AG04450 (cell line): ENCODE measurements at places on chromosomes 4 and X.

DNA sequence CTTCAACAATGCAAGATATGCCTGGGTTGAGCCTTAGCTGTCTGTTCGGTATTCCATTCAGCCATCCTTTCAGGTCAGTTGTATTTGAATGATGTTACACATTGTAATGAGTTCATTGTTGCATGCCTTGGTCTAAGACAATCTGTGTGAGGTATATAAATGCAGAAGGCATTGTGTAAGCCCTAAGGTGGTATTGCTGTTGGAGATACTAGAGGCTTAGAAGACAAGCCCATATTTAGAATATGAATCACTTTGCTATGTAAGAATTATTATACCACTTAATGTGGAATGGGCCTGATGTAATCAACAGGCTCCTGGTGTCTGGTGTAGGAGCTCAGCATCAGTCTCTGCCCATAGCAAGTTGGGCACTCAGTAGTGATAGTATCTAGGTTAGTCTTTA, 473.4 kb upstream of the GNPDA2 start:
- no peak for DNase-seq

- DNase-seq = no peak
Measured at GRCh38 chr4:136927172-136927571, 605.1 kb downstream of the PCDH18 start.

GRCh38 chr4:110270492-110271197, 72.2 kb upstream of the ELOVL6 start:
- DNase-seq = peak; percentile 23

DNA sequence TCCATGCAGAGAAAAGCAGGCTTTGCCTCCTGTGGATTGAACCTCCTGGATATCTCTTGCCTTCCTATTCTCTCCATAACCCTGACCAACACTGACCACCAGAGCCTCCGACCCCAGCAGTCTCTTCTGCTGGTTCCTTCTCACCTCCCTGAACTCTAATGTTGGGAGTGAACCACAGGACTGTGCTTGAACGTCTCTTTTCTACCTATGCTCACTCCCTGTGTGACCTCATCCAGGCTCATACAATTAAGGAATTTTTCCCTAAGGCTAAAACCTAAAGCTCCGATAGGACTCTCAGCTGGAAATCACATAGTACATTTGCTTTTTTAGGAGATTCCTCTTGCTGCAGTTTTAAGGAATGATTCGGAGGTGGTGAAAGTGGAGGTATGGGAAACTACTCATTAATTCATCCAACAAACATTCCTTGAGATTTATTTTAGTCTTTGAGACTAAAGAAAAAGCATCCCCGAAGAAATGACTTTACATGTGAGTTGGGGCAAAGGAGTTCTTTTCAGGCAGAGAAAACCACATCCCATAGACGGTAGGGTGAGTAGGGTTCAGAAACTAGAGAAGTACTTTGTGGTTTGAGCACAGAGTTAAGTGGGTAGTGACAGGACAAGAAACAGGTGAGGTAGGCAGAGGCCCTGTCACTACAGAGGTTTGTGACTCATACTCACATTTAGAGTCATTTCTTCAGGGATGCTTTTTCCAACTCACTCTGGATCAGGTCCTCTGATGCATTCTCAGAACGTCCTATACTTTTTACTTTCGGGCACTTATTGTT, 30.8 kb downstream of the NDNF start:
- no peak for DNase-seq

DNA sequence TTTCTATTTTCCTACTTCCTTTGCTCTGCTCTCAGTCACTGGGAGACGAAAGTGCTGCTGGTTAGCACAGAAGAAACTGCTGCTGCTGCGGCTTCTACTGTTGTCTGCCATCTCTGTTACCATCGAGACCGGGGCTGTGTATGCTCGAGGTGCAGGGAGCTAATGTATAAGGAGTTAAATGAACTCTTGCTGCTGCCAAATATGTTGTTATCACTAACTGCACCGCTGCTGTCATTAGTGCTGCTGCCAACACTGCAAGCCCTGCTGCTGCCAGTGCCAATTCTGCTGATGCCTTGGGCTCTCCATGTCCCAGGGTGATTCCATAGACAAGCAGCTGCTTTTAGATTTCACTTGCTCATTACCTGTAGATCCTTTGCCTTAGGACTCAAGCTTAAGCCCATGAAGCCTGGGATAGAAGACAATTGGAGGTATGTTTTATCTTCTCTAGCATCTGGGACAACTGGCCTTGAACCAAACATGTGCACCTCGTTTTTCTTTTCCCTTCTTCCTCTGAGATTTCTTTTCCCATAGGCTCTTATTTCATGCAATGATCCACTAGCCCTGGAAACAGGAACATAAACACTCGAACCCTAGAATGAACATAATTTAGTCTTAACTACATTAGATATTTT, 107.8 kb downstream of the CCSER1 start:
- DNase-seq = no peak

- no peak for DNase-seq
Measured at GRCh38 chr4:66930206-66930605, 615.1 kb downstream of the CENPC start.

- DNase-seq = no peak
Measured at GRCh38 chr4:20331642-20332041, 79.9 kb downstream of the SLIT2 start.

GRCh38 chr4:143473334-143474126, 40.0 kb upstream of the SMARCA5 start:
- no peak for DNase-seq

DNA sequence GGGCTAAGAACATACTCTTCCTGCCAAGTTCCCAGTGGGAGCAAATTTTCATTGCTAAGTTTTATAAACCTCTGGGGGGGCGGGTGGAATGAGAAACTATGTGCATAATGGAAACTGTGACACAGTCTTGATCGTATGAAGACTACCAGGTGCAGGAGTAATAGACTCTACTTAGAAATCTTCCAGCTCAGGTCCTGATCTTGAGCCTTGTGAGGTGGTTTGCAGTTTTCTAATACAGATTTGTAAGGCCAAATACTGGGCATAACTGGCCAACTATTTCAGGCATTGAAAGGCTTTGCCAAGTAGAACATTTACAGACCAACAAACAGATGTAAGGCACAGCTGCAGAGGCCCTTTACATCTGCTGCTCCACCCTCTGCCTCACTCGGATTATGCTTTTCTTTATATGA, 89.7 kb upstream of the CBR4 start:
- DNase-seq = no peak

DNA sequence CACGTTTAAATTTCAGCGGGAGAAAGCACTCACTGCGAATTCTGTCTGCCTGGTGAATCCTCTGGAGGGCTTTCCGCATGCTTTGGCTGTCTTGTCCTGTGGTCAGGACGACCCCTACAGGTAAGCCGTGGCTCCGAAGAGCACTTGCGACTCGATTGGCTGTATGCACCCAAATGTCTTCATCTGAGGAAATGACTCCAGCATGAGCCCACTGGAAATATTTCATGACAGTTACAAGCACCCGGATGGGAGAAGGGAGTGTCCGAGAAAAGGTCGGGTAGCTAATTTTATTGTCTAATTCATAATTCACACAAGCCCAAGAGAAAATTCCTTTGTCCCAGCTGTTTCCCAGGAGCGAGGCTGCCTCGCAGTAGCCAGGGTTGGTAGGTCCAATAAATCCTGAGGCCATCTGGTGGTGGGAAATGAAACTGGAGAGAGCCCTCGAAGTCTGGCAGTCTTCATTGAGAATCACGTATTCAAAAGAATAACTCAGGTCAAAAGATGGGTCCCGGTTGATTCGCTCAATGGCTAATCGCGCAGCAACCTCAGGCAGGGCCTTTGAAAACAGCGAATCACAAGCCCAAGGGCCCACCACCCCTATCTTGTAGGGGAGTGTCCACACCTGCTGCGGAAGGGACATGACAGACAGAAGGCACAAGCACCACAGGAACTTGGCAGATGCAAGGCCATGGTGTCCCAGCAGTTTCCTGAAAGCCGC, 6.6 kb downstream of the GUCY2F start:
- peak; percentile 2 for DNase-seq

DNA sequence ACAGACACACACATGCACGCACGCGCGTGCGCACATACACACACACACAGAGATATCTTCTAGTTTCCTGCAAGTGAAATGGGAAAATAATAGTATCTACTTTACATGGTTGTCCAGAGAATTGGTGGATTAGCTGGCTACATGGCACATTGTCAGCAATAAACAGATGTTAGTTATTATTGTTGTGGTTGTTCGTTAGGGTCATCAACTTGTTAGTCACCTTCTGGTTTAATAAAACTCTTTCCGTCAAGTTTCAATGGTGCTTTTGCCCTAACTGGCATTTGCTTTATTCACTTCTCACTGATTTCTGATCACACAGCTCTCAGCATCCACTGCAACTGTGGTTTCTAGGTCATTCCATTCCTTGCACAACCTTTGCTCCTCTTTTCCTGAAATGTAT, 25.4 kb upstream of the RASL11B start:
- DNase-seq = no peak

DNA sequence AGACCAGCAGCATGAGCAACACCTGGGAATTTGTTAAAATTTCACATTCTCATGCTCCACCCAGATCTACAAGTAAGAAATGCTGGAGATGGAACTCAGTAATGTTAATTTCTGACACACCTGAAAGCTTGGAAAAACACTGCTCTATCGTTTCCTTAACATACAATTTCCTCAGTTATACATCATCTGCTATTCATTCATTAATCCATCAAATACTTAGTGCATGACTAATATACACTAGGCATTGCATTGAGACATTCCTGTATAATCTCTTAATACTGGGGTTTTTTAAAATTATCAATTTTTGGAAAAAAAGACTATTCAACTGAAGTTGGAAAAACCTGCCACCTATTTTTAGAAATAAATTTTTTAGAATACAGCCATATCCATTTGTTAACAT, 106.1 kb downstream of the CHM start:
- no peak for DNase-seq

- DNase-seq = no peak
Measured at GRCh38 chr4:155676430-155676825, 9.8 kb downstream of the GUCY1A1 start.
